ENCODE measurements at places on chromosomes 4 and X.

DNA sequence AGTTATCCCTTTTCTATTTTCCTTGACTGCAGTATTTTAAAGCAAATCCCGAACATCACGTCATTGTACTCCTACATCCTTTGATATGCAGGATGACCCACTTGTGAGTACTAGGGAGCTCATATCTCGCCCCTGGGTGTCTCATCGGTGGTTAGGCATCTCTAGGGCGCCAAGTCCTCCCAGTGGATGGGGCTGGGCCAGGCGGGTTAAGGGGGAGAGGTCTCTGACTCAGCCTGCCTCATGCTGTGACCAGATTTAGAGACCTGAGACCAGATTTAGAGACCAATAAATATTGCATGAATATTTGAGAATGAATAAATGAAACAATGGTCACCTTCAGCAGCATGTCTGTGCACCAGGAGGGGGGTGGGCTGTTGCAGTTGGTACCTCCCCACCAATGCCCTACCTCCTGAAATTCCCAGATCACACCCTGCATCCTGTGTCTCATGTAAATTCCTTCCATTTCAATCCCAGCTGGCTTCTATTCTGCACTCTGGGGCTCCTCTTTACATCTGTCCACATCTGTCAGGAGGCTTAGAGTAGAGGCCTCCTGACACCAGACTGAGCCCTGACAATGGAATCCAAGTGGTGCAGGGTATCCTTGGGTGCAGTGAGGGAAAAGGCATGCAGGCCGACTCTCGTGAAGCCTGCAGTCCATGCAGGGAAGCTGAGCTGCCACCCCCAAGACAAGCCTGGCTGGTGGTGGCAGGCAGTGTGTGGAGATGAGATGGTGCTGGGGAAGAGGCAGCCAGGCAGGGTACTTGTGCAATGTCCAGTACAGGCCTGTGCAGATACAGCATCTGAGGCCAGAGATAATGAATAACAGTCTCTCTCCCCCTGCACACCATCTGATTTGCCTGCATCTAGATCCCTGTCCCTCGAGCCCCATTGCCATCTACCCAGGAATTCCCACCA, 5.2 kb downstream of the APLN start:
- no peak for DNase-seq

DNA sequence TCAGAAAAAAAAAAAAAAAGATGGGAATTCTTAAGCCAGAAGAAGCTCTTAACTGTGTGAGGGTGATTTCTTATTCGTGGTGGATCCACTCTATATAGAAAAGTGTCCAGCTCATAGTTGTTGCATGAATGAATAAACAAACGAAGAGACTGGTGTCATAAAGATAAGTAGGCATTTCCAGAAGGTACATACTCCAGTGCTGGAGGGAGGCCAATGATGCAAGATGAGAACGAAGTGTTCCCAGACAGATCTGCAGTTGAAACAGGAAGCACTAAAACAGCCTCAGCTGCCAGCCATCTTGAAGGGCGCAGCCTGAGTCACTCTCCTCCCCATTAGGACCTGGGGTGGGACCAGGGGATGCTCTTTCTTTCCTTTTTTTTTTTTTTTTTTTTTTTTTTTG, 47.4 kb upstream of the HOPX start:
- DNase-seq = no peak

DNA sequence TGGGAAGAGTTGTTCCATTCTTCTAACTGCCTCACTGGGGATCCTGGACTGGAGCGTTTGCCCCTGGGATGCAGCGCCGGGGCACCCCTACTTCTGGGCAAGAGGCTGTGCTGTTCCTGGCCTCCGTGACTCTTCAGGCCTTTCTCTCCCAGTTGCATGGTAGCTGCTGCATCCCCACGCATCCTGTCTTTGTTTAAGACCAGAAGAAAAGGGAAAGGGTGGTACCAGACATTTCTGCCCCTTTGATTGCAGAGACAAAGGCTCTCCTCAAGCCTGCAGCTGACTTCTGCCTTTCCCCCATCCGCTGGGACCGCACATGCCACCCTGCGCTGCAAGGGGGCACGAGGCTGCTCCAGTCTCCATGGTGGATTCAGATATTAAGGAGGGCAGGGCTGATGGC, 70.4 kb downstream of the SHROOM2 start:
- DNase-seq = no peak

GRCh38 chr4:5749568-5749967, 38.6 kb downstream of the EVC start:
- DNase-seq = no peak

GRCh38 chr4:26815706-26816105, 44.9 kb upstream of the STIM2 start:
- no peak for DNase-seq

GRCh38 chr4:26717332-26717731, 133.4 kb downstream of the TBC1D19 start:
- no peak for DNase-seq

- DNase-seq = no peak
Measured at GRCh38 chr4:122930862-122931261, 8.5 kb upstream of the NUDT6 start.

DNA sequence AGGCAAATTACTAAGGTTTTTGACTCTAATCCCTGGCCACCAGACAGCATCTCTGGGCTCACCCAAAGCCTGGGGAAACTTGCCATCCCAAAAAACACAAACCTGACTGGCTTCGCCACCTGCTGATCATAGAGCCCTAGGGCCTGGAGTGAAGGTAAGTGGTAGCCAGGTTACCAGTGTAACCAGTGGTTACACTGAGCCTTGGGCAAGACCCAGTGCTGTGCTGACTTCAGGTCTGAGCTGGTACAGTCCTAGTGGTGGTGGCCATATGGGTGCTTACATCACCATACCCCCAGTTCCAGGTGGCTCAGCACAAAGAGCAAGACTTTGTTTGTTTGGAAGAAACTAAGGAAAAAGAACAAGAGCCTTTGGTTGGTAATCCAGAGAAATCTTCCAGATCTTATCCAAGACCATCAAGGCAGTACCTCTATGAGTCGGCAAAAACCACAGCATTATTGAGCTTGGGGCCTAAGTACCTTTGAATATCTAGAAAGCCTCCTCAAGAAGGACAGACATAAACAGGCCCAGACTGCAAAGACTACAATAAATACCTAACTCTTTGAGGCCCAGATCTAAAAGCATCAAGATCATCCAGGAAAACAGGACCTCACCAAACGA, 13.7 kb downstream of the MED14 start:
- DNase-seq = no peak

DNA sequence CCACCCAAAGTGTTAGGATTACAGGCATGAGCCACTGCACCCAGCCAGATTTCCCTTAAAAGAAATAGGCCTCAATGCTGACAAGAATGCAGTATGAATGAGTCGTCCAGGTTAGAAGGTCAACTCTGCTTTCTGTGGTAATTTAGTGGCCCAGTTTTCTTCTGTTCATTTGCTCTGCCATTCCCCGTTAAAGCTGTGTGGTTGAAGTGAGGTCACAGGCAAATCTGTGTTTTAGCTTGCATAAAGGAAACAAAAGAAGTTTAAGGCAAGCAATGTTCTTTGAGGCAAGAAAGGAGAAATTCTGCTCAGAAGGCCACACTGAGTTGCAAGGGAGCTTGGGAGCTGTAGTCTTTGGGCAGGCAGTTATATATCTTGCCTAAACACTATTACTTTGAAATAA, 176.8 kb downstream of the LARP7 start:
- no peak for DNase-seq

DNA sequence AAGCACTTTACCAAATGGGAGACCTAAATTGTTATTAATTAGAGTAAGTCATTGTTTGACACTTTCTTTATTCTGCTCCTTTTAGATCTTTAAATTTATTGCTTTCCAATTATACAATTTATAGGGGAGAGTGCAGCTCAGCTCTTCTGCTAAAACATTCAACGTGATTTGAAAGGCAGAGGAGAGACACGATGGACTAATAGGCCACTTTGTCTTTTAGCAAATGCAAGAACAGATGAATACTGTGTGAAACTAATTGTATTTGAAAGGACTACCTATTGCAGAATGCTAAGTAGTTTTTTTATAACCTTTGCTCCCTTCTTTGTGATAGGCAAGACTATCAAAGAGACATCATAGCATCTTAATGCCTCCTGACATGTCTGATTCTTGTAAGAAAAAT, 320.4 kb upstream of the KLF3 start:
- DNase-seq = no peak

DNA sequence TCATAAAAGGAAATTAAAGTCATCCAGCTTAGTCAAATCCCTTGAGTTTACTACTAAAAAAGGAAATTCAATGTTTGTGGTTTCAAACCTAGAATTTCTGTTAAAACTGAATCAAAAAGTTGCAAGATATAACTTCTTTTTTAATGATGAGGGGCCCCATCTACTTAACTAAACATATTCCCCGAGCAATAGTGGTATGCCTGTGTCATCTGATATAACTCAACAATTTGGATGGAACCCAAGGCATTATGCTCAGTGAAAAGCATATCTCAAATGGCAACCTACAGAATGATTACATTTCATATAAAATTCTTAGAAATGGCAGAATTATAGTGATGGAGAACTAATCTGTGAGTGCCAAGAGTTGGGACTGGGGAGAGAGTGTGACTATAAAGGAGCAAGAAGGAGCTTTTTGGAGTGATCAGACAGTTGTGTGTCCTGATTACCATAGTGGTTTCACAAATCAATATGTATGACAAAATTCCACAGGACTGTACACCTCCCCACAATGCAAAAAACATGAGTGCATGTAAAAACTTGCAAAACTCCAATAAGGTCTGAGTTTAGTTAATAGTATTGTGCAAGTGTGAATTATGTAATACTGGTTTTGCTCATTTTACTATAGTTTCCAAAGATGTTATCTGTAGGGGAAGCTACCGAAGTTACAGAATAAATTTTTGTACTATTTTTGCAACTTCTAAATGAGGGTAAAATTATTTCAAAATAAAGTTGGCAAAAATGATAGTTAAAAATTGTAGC, 323.2 kb downstream of the ARHGAP24 start:
- DNase-seq = no peak

DNA sequence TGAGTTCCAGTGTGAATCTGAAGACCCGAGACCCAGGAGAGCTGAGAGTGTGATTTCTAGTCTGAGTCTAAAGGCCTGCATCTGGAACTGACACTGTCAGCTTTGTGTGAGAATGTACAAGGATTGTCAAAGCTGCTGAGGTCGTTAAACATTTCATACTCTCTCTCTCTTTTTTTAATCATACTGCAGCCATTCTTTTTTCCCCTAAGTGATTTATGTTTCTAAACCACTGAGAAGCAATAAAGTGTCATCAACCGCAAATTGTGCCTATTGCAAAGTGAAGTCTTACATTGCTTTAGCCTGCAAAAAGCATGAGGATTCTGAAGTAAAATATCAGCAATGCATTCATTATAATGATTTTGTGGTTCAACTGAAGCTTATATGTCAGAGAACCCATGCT, 106.0 kb downstream of the ASMT start:
- DNase-seq = no peak

GRCh38 chr4:55121246-55121645, 4.1 kb downstream of the KDR start:
- DNase-seq = no peak

DNA sequence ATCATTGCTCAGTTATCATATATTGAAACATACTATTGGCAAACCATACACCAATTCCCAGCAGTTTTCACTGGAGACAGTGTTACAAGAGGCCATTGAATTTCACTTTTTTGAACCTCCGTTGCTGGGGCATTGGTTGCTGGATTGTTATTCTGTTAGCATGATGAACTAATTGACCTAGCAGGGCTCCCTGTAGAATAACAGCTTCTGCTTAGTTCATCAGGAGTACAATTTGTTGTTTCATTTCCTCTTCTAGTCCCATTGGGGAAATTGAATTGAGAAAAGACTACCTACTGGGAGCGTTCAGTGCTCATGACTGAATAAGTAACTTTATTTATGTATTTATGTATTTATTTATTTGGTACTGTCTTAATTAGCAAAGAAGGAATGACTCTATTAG, 151.6 kb downstream of the SLIT2 start:
- DNase-seq = no peak

- DNase-seq = peak; percentile 24
Measured at GRCh38 chr4:130563185-130563888, 1467.4 kb downstream of the C4orf33 start.

DNA sequence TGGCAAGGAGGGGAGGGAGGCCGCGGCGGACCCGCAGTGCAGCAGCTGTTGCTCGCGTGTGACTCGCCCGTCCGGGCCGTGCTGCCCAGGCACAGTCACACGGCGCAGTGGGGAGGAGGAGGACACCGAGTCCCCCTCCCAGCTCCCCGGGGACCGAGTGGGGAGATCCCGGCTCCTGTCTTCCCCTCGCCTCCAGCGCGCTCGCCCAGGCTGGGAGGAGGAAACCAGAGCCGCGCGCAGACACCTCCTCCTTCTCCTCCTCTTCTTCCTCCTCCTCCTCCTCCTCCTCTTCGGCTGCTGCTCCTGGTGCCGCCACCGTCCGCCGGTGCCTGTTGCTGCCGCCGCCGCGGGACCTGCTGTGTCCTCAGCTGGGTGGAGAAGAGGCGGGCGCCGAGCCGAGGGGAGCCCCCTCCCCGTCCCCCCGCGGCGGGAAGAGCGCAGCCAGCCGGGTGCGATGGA, at the start of gene TBC1D1:
Gene TBC1D1 (plus strand): TSS at position 284 of the 459 bp plus-strand sequence. CDS start 11,012 bp downstream, outside the sequence.
- DNase-seq = no peak

DNA sequence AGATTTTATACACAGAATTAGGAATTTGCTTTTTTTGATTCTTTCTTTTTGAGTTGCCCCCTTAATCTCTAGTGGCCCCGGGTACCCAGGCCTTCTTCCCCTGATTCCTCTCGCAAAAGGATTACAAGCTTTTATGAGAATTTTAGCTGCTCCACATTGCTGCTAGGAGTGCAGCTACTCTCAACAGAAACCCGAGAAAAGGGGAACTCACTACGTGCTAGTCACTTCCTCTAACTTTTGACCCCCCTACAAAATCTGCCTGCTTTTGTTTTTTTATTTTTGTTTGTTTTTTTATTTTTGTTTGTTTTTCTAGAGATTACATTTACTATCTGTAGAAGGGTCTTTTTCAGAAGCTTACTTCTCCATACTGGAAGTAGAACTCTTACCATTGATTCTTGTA, 64.1 kb downstream of the ZNF81 start:
- DNase-seq = no peak

GRCh38 chrX:10769195-10769594, 148.8 kb upstream of the MID1 start:
- DNase-seq = no peak

DNA sequence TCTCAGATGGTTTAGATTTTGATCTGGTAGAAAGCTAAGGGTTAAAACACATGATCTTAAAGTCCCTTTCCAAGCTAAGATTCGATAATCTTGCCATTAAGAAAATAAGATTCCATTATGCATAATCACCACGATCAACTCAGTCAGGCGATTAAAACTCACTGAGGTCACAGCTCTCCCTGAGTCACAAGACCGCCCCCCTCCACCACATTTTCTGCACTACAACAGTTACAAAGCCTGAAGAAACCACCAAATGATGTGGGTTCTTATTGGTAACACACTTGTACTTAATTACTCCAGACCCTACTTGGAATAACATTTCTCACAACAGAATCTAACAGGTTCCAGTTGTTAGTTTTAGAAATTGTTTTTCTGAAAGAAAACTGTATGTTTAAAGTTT, 62.8 kb downstream of the SH3KBP1 start:
- no peak for DNase-seq

DNA sequence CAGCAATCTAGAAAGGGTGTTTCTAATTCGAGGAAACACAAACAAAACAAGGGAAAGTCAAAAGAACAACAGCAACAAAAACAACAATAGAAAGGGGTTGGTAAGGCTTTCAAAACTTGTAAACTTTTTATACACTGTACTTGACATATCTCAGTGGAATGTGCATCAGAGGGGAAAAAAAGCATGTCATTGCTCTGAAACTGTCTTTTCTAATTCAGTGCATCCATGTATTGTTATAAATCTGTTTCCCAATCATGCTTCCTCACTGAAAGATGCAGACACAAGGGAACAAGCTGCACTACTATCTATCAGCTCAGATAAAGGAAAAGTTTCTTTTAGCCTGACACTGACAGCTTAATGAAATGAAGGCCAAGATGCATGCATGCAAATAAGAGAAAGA, 44.2 kb upstream of the PCDH18 start:
- DNase-seq = no peak
